ENCODE measurements at places on chromosomes 12 and 14. TPM values are rescaled to one million over a fixed set of nuclear protein-coding genes. Genes with fewer than 3 reads are reported as not detected.

LRTM2 gene
- not detected for total RNA-seq

NKX2-1 gene
- total RNA-seq, result not detected

IFI27 gene
- total RNA-seq, result 51.4 TPM

SRGAP1 gene
- 14.5 TPM for total RNA-seq

DAAM1 gene
- total RNA-seq, result 22.0 TPM

SLC39A9 gene
- total RNA-seq, result 114 TPM

OGFOD2 gene
- 11.9 TPM for total RNA-seq

GLS2 gene
- not detected for total RNA-seq

HOTAIR gene
- 3.2 TPM for total RNA-seq

NGDN gene
- total RNA-seq, result 41.9 TPM

GXYLT1 gene
- total RNA-seq, result 11.0 TPM

NID2 gene
- 259 TPM for total RNA-seq

DENND5B gene
- total RNA-seq, result 11.6 TPM

AICDA gene
- not detected for total RNA-seq

INSM2 gene
- total RNA-seq, result not detected

MVK gene
- total RNA-seq, result 29.8 TPM

Measured in fibroblast of villous mesenchyme (primary cell).